Omental fat pad (tissue), 4 donors: ENCODE measurements at places on chromosomes 5 and 9.

DNA sequence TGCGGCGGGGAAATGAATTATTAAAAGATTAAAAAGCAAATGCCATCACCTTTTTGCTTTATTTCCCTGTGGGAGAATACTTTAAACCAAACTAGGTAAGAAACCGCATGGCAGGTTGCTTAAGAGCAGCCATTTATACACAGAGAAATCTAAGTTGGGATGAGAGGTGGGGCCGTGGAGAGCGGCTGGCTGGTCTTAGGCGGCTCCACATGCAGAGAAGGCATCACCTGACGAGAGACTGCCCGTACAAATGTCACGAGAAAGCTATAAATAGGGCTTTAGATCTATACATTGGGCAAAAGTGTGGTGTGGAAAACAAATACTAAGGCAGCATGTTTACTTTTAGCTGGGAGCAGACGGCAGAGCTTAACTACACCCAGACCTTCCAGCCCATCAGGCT, 39.4 kb downstream of the MED27 start:
- no peak for DNase-seq

- no peak for DNase-seq
Measured at GRCh38 chr5:4625206-4625896, 514.8 kb upstream of the ADAMTS16 start.

GRCh38 chr5:64958757-64959391, 190.1 kb downstream of the CWC27 start:
- DNase-seq, result no peak

DNA sequence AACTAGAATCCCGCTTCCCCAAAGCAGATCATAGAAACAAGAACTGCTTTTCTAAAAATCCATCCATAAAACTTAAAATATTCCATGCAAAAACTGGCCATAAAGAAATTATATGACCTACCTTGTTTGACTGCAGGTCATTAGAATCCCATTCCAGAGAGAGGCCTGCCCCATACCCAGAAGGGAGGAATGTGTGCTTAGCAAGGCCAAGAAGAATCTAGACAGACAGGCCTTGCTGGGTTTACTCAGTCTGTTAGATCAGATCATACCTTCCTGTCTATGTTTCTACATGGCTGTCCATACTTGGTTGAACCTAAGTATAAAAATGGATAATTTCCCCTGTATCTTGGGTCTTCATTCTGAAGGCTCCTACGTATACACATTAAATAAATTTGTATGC, 358.8 kb upstream of the TRPC7 start:
- no peak for DNase-seq

- no peak for DNase-seq
Measured at GRCh38 chr9:4774209-4774608, 18.5 kb upstream of the RCL1 start.

GRCh38 chr5:58184910-58185309, 275.0 kb downstream of the PLK2 start:
- no peak for DNase-seq

GRCh38 chr9:93122721-93123221, 11.3 kb downstream of the NINJ1 start:
- peak; percentile 22 for DNase-seq

DNA sequence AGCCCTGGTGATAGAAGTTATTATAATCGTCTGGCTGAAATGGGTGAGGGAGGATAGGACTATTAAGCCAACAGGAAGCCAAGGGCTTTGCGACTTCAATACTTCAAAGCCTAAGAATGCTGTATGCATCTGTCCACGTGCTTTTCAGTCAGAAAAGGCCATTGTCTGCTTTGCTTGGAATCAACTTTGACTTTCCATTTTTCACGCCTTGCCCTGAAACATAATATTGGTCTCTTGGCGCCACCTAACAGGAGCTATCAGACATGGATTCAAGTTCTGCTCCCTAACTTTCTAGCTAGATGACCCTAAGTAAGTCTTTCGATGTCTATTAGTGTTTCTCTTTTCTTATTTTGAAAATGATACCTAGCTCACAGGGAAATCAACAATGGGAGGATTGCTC, 572.6 kb downstream of the TLR4 start:
- no peak for DNase-seq

GRCh38 chr5:1484730-1485578, 38.8 kb downstream of the LPCAT1 start:
- DNase-seq, result no peak

- no peak for DNase-seq
Measured at GRCh38 chr5:9731159-9731558, 101.0 kb upstream of the TAS2R1 start.

GRCh38 chr5:54667136-54667535, 149.6 kb downstream of the SNX18 start:
- no peak for DNase-seq

DNA sequence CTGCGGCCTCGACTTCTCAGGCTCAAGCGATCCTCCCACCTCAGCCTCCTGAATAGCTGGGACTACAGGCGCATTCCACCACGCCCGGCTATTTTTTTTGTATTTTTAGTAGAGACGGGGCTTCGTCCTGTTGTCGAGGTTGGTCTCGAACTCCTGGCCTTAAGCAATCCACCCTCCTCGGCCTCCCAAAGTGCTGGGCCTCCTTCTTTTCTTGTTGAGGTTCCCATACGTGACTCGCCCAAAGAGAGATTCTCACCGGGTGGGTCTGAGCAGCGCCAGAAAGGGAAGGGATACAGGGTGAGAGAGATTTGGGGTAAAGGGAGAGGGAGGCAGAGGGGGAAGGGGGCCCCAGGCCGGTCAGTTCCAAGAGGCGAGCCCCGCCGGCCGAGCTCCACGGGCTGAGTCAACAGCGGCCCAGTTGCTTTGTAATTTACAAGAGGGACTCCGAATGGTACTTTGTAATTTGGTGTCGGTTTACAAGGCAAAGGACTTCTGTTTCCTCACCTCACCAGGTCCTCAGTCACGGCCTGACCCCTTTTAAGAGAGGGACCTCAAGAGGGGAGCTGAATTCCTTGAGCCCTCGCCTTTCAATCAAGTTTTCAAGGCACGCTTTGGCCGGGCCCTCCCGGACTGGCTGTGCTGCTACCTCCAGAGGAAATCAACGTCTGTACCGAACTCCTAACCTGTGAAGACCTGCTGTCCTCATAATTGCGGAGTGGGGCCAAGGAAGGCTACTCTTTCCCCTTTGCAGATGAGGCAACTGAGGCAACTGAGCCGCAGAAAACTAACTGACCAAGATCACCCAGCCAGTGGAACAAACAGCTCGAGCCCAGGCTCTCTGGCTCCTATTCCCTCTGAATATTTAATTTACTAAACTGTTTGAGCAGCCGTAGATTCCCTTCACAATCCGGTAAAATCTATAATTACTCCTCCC, 3.3 kb upstream of the DMRT2 start:
- no peak for DNase-seq

DNA sequence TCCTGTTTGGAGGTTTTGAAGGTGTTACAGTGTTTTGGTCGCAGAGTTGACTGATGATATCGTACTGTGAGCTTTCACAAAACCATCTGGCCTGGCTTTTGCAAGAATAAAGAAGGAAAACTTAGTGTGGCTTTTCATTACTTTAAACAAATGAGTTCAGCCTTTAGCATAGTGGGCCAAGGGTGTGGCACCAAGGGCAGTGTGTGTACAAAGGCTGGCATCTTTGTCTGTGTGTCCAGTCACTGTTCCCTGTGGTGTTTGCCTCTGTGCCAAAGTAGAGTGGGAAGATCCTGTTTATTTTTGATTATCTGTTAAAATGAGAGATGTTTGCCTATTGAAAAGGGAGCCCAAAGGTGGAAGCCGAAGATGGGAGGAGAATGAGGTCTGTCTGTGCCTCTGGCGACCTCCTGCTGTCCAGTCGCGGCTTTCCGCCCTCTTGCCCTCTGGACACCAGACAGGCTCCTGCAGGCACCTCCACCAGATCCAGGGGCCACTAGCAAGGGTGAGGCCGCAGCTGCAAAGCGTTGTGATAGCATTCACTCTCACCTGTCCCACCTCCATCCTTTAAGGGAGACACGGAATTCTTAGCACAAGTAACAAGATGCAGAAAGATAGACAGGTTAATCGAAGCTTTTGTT, 113.7 kb downstream of the TRIO start:
- no peak for DNase-seq

DNA sequence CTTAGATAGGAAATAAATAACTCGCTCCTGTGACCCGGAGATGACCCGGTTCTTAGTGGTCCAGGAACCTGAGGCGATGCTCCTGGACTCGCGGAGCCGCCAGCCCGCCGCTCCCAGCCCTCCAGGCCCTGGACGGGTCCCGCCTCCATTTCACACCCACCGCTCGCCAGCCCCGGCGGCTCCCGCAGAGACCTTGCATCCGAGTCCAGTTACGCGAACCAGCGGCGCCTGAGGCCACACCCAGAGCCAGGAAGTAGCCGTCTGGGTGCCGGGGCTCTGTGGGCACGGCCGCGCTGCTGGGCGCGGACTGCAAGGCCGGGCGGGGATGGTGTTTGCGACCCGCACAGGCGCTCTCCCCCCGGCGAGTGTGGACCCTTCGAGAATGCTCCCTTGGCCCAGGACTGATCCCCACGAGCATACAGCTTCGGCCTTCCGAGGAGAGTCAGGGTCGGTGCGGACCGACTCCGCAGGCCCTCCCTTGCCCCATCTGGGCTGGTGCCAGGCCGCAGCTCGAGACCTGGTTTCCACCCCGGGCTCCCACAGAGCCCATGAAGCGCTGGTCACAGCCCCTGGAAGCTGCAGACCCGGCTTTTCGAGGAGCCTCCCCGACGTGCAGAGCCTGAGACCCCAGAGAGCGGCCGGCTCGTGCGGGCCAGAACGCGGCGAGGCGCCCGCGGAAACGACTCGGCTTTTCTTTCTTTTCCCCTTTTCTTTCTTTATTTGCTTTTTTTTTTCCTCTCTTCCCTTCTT, 5.2 kb upstream of the BARX1 start:
- no peak for DNase-seq

- DNase-seq, result no peak
Measured at GRCh38 chr5:7464182-7464581, 68.2 kb downstream of the ADCY2 start.

DNA sequence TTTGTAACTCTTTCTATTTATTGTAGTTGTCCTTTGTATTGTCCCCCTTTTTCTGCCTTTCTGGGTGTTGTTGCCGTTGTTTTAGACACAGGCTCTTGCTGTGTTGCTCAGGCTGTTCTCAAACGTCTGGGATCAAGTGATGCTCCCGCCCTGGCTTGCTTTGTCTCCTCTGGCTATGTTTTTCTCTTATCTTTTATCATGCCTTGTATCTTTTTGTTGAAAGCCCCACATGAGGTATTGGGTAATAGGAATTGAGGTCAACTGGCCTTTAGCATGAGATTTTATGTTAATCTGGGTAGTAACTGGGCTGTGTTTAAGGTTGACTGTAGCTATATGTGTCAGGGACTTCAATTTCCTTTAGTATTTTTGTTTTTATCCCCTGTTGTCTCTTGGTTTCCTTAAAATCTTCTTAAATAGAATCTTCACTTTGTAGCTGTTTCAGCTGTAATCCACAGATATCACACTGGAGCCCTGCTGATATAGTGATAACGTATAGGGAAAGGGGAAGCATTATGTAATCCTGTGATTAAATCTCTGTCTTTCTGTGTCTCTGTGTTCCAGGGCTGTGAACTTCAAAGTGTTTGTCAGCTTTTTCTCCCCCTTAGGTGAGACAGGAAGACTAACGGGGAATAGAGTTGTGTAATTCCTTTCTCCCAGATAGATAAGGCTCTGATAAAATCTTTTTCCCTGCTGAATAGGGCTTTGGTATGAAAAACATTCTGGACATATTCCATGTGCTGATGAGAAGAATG, 25.9 kb upstream of the CACNA1B start:
- DNase-seq, result no peak
